Posterior vena cava (tissue), 2 donors: ENCODE measurements at places on chromosomes 7 and 10. TPM values are rescaled to one million over a fixed set of nuclear protein-coding genes. Genes with fewer than 3 reads are reported as not detected.

- DNase-seq = no peak
Measured at GRCh38 chr10:72379062-72379461, 24.3 kb upstream of the DNAJB12 start.

- no peak for DNase-seq
Measured at GRCh38 chr10:62259998-62260397, 8.6 kb downstream of the RTKN2 start.

DNA sequence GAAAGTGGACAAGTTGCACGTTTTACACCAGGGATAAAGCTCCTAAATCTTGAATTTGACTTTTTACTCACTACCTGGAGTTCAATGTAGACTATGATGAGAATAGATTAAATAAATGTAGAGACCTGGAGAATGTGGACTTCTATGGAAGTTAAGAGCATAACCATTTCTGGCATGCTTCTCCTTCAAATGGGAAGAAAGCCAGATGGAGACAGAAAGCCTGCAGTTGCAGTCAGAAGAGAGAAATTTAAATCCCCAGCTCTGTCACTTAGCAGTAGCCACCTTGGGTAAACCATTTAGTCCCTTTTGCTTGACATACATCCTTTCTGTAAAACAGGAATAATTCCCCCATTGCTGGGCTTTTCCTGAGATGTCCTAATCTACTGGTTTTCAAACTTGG, 355.3 kb upstream of the AUTS2 start:
- DNase-seq = no peak

DNA sequence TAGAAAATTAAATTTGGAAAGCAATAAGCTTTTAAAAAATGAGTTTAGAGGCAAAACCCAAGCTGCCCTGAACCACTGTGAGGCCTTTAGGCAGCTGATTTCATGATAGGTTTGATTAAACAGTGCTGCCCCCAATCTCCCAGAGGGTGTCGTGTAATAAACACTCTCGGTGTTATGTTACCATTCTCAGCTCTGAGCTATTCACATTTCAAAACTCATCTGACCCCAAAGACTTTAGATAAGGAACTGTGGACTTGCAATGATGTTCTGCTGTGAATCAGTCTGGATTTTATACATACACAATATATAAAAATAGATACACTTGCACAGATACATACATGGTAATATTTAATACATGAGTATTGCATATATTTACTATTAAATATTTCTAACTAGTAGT, 120.4 kb downstream of the MALRD1 start:
- DNase-seq = no peak

Gene WDFY4
- total RNA-seq = 6.8 TPM

Gene PPP1R17
- not detected for total RNA-seq

DNA sequence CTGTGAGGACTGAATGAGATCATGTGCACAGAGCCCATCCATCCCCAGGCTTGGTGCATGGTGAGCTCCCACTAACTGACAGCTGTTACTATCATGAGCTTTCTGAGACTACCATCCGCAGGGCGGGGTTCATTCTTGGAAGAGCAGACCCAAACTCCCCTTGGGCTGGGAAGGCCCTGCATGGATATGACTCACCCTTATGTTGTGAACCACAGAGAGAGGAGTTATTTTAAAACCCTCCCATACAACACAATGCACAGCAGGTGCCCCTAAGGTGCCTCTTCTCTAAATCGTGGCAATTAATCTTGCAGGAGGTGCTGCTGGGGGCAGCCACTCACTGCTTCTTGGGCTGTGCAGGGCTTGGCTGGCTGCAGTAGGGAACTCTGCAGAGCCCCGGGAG, 219.1 kb downstream of the GFRA1 start:
- no peak for DNase-seq

Gene SPDYE16
- 0.28 TPM for total RNA-seq

DNA sequence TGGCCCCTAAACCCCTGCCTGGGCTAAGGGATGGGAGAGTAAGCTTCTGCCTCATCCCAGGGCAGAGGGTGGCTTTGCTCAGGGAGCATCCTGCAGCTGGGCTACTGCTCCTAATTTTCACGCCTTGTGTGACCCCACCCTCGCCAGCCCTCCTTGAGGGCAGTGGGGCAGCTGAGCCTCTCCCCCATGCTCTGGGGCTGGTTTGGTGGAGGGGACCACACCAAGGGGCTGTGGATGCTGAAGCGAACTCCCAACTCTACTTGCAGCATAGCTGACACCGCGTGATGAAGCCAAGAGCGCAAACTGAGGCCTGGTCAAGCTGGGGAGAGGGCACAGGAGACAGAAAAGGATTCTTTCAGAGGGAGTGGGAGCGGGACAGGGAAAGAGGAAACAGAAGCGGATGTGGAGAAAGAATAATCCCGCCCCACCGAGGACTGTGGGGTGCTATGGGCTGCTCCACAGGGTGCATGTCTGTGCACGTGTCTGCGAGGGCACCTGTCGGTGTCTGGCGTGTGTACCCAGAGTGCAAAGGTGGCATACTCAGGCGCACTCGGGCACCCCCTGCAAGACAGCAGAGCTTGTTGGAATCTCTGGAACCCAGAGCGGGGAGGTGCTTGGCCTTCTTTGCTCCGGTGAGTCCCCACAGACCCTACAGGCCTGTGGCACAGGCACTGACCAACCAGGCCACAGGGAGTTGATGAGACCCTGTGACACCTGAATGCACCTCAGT, 19.4 kb upstream of the RASGEF1A start:
- DNase-seq = no peak

DNA sequence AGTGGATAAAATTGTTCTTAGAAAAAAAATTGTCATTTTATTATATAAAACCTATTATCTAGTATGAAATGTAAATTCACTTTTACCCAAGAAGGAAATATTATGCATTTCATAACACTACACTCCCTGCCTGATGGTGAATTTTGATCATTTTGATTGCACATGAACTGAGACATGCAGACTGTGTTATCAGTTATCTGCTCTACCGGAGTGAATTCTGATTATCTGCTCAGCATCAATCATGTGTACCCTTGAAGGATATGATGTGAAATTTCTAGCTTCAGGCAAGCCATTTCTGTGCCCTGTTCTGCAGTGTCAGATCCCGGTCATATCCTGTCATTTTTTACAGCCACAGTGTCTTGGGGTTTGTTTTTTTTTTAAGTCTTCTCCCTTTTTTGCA, 85.0 kb upstream of the FGL2 start:
- no peak for DNase-seq
